Stimulated activated memory B cell treated with anti-CD40 and anti-IgM and Interleukin-4, amounts not matched to agents 10 μg/mL and 1 μg/mL and 100 μg/mL, for 72 hours (primary cell): ENCODE measurements at places on chromosomes 16 and 17.

- ATAC-seq, result no peak
Measured at GRCh38 chr17:54980375-54980774, 11.8 kb downstream of the STXBP4 start.

GRCh38 chr16:351804-352520 lies 561 bp downstream of the AXIN1 start:
- peak; percentile 48 for ATAC-seq

DNA sequence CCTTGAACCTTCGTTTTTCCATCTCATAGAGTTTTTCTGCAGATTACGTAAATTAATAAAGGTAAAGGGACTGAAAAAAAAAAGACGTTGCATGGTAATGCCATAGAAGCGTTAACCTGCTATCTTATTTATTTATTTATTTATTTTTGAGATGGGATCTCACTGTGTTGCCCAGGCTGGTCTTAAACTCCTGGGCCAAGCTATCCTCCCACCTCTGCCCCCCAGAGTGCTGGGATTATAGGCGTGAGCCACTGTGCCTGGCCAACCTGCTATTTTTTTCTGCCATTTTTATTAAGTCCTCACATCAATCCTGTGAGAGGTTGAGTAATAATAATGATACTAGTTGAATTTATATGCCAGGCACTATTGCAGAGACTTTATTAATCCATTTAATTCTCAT lies 7.9 kb downstream of the MSI2 start:
- ATAC-seq, result no peak

- ATAC-seq, result no peak
Measured at GRCh38 chr16:12228602-12229499, 252.3 kb downstream of the SNX29 start.

DNA sequence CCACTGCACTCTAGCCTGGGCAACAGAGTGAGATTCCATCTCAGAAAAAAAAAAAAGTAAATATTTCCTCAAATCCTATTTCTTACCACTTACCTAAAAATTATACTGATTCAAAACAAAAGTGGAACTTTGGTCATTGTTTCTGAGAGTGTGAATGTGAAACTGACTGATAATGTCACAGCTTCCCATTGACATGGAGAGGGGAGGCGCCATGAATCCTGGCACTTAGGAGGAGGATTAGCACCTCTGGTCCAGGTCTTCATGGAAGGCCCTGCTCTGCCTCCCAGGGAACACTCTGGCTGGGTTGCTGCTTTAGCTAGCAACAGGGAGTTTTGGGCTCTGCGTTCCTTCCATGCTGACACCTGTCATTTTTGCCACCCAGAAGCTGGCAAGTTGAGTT lies 154.3 kb upstream of the SALL1 start:
- ATAC-seq, result no peak

- no peak for ATAC-seq
Measured at GRCh38 chr16:84303023-84303422, 8.3 kb downstream of the WFDC1 start.

DNA sequence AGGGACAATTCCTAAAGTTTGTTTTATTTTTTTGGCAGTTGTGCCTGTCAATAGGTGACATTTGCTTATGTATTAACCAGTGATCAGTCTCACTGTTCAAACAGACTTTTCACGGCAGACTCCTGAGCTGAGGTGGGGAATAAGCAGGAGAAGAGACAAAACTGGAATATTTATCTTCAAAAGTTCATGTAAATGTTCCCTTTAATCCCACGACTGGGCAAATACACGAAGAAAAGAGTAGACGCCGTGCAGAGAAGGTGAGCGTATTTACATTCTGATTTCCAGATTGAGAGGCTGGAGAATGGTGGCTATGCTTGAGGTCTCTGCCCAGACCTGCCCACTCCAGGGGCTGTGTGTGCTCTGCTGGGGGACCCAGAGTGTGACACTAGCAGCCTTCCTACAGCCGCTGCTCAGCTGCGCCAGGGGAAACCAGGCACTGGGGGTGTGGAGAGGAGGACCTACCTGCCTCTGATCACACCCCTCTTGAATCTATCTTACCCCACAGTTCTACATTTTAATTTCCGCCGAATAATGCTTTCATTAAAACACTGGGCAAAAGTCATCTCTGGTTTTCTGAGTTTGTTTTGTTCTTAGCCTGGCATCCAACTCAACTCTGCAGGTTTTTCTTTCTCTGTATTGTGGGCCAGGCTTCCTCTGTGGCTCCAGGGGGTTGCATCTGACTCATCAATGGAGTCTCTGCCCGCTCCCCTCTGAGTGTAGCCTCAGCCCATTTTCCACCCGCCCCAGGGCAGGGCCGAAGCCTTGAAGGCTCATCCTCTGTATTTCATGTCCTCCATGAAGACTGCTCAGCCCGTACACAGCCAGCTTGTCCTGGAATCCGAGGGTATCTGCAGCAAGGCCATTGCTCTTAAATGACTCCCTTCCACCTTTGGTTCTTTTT lies 237.1 kb downstream of the NTN1 start:
- ATAC-seq, result no peak
